Stimulated activated effector memory CD8-positive, alpha-beta T cell treated with anti-CD3 and anti-CD28 coated beads, Interleukin-12 subunit alpha, Interleukin-12 subunit beta, amount 100 ng/mL, for 72 hours (primary cell): ENCODE measurements at places on chromosomes 6 and 20.

DNA sequence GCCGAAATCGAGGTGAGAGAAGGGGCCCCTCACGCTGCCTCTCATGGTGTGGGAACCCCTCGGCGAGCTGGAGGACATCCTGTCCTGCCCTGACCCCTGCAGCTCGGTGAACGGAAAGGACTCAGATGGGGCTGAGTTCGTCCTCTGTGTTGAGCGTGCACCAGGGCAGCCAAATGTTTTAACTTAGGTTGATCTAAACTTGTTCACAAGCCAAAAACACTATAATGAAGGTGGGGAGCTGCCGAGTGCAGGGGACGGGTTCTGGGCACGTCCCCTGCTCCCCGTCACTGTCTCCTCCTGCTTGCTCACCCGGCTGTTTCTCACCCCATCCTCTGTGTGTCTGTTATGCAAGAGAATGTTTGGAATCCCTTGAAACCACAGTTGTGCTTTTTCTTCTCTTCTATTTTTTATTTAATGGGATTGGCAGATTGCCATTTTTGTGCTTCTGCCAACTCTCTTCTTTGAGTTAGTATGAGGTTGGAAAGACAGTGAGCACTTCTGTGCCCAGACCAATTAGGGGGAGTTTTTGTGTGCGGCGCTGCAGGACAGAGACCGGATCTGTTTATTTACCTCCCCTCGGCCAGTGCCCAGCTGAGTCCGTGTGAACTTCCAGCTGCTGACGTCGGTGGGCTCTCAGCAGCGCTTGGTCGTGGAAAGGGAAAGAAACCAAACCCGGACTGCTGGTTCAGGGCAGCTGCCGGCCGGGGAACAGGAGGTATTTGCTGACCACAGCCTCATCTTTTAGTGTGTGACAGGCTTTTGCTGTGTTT, 158.1 kb downstream of the DTNBP1 start:
- DNase-seq = no peak

DNA sequence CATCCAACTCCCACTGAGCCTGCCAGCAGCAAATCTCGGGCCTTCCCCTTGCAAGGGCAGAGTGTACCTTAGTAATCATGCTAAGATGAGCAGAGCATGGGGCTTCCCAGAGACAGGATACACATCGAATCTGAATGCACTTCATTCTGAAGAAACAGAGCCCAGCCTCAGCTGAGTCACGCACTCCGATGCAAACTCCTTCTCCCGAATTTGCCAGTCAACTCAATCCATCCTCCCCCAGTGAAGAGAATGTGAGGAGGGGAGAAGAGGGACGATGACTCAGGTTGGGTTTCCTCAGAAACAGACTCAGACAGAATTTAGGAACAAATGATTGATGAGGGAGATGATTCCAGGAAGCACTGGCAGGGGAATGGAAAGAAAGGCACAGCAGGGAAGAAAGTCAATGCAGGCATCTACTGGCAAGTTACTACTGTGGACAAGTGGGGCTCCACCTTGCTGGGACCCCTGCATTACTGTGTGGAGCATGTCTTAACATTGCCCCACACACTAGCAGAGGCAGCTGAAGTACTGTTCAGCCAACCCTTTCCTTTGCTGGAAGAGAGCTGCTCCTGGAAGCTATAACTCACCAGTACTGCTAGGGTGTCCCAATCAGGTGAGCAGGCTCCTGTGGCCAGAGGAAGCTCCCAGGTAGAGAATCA, 251.6 kb downstream of the ADGB start:
- peak; percentile 62 for DNase-seq

DNA sequence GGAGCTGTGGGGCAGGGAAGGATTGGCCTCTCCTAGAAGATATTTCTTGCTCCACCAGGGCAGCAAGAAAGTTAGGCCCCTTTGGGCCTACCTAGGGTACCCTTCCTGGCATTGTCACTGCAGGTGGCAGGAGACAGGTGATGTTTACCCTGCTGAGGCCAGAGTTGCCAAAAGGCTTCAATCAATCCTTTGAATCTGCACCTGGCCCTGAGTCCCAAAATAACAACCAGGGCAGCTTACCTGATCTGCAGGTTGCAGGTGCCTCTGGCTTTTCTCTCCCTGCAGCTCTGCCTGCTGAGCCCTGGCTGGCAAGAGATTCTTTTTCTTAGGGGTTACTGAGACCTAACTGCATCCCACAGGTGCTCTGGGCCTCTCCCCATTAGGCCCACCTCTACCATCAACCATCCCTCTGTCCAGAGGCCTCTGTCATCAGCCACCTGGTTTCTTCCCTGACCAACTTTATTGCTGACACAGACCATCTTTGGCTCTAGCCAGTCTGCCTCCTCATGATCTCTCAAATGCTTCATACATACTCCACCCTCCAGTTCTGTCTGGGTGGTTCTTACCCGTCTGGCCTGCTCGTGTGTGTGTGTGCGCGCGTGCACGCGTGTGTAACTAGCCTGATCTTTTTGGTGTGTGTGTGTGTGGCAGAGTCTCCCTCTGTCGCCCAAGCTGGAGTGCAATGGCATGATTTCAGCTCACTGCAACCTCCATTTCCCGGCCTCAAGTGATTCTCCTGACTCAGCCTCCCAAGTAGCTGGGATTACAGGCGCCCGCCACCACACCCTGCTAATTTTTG, 13.7 kb downstream of the BCL2L1 start:
- DNase-seq = no peak

DNA sequence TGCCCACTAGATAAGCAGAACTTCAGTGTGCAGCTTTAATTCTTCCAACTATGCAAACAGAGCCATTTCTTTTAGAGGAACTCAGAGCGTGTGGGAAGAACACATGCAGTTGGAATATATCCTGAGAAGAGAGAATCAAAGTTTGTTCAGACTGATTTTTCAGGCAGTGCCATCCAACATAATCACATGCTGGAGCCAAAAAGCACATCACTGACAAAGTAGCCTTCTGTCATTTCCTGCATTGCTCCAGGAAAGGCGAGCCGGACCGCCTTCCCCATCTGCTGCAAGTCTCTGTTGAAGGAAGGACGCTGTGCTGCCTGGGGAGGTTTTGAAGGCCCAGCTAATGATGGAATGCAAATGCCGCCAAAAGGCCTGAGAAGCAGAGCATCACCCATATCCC, 98.4 kb downstream of the DOK5 start:
- DNase-seq = no peak

GRCh38 chr6:124355146-124355545, 551.5 kb downstream of the NKAIN2 start:
- DNase-seq = no peak

- no peak for DNase-seq
Measured at GRCh38 chr6:20802596-20802995, 268.3 kb downstream of the CDKAL1 start.

DNA sequence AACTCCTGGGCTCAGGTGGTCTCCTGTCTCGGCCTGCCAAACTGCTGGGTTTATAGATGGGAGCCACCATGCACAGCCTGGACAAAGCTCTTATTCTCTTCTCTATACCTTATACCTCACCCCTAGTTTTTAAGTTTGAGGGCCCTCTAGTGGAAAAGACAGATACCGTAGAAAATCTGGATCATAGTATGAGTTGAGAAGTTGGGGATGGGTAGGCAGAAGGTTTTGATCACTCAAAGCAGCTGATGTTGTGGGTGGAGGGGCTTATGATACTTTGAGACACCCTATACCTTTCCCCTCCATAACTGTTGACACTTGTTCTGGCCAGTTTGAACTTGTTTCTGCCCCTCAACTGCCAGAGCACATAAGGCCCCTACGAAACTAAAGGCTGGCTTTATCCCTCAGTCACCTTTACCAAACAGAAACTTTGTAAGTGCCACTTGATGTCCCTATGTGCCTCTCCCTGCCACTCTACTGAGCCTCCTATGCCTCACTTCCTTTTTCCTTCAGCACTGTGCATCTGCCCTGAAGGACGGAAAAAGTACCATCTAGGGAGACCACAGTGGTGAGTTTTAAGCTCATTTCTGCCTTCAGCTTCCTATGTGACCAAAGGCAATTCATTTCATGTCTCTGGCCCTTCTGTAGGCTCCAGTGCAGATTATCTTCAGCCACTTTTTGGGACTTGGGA, 28.6 kb downstream of the RALY start:
- DNase-seq = no peak

DNA sequence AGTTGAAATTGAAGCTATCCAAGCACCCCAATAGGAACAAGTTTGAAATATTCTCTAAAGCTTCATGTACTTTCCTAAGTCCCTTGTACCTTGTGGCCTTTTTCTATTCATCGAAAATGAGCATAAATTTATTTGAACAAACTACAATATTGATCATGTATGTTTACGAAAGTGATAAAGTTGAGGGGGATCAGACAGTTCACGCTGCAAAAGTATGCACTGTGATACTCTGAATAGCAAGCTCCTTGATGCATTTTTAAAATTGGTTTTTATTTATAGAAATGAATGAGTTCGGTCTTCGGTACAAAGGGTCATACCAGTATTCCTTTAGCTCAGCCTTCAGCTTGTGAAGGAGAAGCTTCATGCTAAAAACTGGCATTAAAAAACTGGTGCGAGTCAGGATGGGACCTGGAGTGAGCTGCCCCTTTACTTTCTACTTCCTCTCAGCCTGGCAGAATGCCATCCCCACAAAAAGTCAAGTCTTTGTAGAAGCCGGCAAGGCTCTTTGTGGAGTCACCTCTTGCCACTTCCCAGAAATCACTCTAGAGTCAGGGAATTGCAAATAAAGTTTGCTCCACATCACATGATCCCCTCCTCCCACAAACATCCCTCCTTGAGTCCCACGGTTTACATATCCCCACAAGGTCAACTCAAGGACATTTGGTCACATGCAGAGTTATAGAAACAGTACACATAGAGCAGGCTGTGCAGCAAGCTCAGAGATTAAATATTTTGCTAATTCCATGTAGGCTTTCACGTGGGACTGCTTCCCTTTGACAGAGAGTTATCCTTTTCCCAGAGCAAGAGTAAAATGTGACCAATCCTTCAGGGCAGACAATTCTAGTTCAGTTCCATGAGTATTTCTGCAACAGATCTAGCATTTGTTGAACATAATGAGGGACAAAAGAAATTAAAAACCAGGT, 34.6 kb upstream of the ADGRF1 start:
- no peak for DNase-seq

- DNase-seq = no peak
Measured at GRCh38 chr6:52019092-52019491, 68.3 kb downstream of the PKHD1 start.

- DNase-seq = no peak
Measured at GRCh38 chr6:133380047-133380446, 138.9 kb downstream of the EYA4 start.

GRCh38 chr6:129432738-129433137, 277.2 kb downstream of the ARHGAP18 start:
- DNase-seq = no peak

DNA sequence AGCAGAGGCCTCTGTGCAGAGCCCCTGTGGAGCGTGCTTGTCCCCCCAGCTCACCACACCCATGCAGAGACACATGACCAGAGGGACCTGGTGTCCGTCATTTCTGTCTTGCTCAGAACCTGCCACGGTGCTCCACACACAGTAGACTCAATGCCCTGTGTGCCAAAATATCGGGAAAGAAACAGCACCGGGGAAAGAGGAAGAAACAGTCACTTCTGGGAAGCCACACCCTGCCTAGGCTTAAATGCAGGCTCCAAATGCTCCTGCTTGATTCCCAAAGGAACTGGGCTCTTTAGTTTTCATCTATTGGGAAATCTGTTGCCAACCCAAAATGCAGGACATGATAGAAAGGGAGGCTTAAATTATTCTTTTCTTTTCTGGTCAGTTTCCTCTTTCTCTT, 503.9 kb downstream of the CD83 start:
- no peak for DNase-seq

GRCh38 chr6:156545931-156546330, 231.2 kb upstream of the ARID1B start:
- DNase-seq = no peak

- DNase-seq = no peak
Measured at GRCh38 chr6:18036781-18037180, 49.3 kb upstream of the KIF13A start.

- no peak for DNase-seq
Measured at GRCh38 chr6:135837735-135838449, 13.6 kb upstream of the PDE7B start.

DNA sequence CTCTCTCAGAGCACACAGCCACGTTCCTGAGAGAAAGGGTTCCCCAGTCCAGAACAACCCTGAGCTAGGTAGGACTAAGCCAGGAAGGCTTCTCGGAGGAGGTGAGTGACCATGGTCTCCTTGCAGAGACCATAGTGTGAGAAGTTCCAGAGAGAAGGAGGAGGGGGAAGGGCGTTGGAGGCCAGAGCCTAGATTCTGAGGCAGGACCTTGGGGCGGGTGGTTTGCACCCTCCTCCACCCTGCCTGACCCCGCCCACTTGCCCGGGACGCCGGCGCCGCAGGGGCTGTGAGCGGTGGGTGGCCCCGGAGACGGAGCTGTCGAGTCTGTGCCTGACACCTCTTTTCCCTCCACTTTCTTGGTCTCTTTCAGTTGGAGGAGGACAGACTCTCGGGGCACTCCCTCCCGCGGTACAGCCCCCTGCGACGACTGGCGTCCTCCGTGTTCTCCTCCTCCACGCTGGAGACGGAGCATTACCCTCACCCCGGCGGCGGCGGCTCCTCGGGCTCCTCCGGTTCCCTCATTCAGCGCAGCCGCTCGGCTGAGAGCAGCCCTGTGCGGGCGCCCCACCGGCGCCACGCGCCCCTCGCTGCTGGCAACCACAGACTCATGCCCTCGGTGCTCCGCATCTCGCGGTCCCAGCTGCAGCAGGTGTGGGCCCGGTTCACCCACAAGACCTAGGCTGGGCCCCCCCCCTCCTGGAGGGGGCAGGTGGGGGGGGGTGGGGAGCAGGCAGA, 26.2 kb downstream of the TTBK1 start:
- DNase-seq = no peak

GRCh38 chr6:7993952-7994351, 70.2 kb downstream of the BLOC1S5 start:
- no peak for DNase-seq

- DNase-seq = no peak
Measured at GRCh38 chr6:13877051-13877450, 47.7 kb upstream of the RNF182 start.

DNA sequence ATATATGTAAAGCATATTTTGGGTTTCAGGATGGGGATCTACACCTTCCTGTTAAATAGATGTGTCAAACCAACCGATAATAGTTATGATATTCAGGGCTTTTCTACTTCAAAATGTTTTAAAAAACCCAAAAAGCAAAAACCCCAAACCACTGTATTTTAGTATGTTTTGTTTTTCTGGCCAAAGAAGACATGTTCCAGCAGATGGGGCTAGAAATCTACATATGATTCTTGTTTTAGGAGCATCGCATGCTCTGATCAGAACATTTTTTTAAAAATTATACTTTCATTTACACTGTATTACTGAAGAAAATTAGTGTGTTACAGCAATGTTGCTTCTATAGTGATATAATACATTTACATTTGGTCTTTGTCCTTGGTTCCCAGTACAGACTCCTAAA, 11.0 kb downstream of the RMND1 start:
- no peak for DNase-seq

DNA sequence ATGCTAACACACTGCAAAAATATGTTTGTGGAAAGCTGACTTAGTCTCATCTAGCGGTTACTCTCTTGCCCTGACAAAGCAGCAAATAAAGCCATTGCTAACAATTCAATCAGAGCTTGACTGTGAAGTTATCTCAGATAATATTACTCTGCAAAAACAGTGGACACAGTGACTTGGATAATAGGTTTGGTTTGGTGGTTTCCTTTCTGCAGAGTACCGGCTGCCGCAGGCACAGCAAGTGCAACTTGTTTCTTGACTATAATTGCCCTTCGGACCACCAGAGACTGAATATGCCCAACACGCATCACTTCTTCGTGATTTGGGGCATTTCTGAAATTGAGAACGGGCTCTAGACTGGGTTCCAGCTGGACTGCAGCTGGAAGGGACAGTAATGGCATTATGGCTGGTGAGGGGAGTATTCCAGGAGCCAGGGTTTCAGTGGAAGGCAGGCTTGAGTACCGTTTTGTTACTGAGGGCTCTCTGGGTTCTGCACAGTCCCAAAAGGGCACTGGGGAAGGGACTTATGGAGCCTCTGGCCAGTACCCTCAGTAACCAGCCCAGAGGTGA, 40.0 kb downstream of the DSTN start:
- DNase-seq = no peak
